ENCODE measurements at places on chromosomes 2 and 18. TPM values are rescaled to one million over a fixed set of nuclear protein-coding genes. Genes with fewer than 3 reads are reported as not detected.

Gene GCA
- 1.7 TPM for total RNA-seq

Gene MC2R
- total RNA-seq, result not detected

Gene RTP5
- not detected for total RNA-seq

Gene CELF4
- total RNA-seq, result not detected

Gene COLEC11
- not detected for total RNA-seq

Gene PSME4
- total RNA-seq, result 11.8 TPM

Gene REG3A
- not detected for total RNA-seq

Gene ATOH8
- 29.5 TPM for total RNA-seq

Gene HOXD3
- total RNA-seq, result not detected

Gene MTERF4
- 58.6 TPM for total RNA-seq

Gene SLC9A2
- total RNA-seq, result not detected

Gene HSPE1
- 102 TPM for total RNA-seq

Gene ST6GAL2
- not detected for total RNA-seq

Gene LIMS2
- total RNA-seq, result 0.77 TPM

Gene FAM161A
- 2.2 TPM for total RNA-seq

Measured in bronchial smooth muscle cell (primary cell).